ENCODE measurements at places on chromosomes 16 and 17. TPM values are rescaled to one million over a fixed set of nuclear protein-coding genes. Genes with fewer than 3 reads are reported as not detected.

- DNase-seq: peak; percentile 50
Observed at GRCh38 chr16:58236231-58236690, 38.4 kb upstream of the CSNK2A2 start.

DNA sequence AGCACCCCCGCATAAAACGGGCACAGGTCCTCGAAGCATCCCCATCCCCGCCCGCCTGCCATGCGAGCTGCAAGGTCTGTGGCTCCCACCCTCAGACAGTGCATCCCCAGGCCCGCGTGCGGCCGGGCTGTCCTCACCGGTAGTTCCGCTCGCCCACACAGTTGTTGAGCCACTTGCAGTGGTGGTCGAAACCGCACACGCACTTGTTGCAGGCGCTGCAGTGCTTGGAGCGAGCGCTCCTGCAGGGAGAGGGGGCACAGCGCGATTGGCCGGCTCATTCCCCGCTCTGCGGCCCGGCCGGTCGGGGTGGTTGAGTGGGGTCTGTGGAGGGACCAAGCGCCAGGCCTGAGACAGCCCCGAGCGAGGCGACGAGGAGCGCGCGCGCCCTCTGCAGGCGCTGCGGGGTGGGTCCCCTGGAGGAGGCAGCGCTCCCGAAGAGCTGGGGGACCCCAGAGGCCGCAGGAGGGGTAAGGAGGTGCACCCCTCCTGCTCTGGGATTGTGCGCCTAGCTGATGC is 6.0 kb upstream of the TPPP3 start:
- DNase-seq: no peak

DNA sequence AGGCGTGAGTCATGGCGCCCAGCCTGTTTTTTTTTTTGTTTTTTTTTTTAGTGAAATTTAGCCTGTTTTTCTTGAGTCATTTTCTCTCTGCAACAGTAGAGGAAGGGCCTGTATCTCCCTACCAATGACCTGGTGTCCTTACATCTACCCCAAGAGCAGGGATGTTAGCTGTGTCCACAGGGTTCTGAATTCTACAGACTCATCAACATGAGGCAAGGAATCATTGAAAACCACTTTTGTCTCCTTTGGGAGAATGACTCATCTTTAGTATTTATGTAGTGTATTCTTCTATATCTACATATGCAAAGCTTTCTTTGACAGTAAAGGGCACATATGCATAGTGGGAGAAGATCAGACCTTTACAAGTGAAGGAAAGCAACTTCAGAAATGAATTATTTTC is 105.3 kb downstream of the SPECC1 start:
- DNase-seq: no peak

DNA sequence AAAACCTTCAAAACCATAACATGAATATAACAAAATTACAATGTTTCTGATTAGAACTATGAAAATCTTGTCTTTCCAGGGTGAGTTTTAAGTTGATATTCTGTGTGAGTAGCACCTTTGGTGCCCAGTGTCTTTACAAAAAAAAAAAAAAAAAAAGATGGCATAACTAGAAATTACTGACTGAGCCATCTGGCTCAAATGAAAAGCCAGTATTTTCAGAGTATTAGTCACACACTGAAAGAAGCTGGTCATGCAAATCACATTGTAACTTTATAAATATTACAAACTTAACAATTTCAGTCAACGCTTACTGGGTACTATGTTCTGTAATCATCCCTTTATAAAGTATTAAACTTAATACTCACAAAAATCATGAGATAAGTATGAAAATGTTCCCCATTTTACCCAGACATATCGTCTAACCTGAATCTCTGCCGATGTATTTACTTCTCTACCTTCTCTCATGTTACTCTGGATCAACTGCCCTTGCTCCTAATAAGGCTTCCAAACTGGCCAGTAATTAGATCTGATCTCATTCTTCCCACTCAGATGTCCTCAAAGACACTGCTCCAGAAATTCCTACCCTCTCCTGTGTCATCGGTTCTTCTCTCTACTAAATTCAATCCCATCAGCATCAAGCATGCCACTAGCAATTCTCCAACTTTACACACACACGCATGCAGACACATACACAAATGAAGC is 25.4 kb downstream of the UBE2G1 start:
- no peak for DNase-seq

GRCh38 chr16:30054959-30055553 is 10.5 kb upstream of the ALDOA start:
- DNase-seq: no peak

- no peak for DNase-seq
Observed at GRCh38 chr16:49782405-49782804, 73.5 kb downstream of the ZNF423 start.

- no peak for DNase-seq
Observed at GRCh38 chr17:4463818-4464476, 30.2 kb downstream of the SPNS3 start.

DNA sequence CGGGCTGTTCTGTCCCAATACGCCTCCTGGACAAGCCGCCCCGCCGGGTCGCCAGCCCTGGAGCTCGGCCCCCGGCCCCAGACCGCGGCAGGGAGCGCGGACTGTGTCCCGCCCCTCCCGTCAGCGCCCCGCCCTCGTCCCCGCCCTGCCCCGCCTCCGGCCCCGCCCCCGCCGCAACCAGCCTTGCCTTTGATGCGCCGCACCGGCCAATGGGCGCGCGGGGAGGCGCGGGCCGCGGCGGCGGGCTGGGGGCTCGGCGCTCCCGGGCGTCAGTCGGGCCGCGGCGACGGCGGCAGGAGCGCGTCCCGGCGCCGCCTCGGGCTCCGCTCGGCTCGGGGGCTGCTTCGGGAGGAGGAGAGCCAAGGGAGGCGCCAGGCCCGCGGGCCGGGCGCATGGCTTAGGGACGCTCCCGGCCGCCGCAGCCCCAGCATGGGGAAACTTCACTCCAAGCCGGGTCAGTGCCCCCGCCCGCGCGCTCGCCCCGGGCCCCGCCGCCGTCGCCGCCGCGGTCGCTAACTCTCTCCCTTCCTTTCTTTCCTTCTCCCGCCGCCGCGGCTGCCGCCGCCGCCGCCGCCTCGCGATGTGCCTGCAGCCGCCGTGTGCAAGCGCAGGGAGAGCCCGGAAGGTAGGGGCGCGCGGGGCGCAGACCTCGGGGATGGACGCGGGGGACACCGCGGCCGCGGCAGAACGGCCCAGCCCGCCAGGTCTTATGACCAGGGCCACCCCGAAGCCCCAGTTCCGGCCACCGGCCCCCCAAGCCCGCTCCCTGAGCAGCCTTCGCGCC is at the start of gene NKD1:
Gene NKD1 (plus strand): TSS at position 272 of the 784 bp plus-strand sequence. CDS start 158 bp downstream, at position 430.
- no peak for DNase-seq

DNA sequence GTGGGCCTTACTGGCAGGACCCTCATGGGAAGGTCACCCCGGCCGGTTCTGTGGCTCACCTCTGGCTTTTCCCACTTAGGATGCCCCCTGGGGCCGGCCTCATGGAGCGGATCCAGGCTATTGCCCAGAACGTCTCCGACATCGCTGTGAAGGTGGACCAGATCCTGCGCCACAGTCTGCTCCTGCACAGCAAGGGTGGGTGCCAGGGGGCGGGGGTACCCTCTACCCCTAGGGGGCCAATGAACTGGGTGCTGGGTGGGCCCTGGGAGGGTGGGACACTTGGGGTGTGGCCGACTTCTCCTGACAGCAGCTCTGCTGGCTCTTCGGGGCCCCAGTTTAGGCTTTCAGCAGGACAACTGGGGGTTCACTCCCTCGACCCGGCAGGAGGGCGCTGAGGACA is 34.3 kb downstream of the MGAT5B start:
- DNase-seq: no peak

GRCh38 chr17:34241062-34241461 is 14.0 kb upstream of the CCL2 start:
- no peak for DNase-seq

DNA sequence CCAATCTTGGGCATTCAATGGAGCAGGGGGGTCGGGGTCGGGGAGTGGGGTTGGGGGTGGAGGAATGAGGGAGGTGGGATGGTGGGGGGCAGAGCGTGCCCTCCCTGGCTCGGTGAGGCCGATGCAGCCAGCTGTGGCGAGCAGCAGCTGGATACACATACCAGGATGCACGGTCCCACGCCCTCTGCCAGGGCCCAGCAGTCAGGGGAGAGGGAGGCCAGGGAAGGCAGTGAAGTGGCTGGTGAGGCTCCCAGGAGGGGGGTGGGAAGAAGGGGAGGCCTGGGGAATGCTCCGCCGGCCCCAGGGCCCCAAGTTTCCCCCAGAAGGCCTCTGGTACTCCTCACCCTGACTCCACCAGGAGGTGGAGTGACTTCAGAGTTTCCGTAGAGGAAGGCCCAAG is 77.6 kb upstream of the LHX1 start:
- DNase-seq: no peak

- DNase-seq: no peak
Observed at GRCh38 chr17:71505200-71505599, 615.6 kb upstream of the SOX9 start.

- DNase-seq: no peak
Observed at GRCh38 chr16:58937661-58938060, 203.5 kb upstream of the GOT2 start.

GRCh38 chr17:68595496-68595895 is 5.7 kb downstream of the FAM20A start:
- no peak for DNase-seq

GRCh38 chr17:75301502-75302206 is 12.4 kb upstream of the SLC25A19 start:
- no peak for DNase-seq

- DNase-seq: no peak
Observed at GRCh38 chr17:74444406-74444805, 12.5 kb downstream of the GPRC5C start.

DNA sequence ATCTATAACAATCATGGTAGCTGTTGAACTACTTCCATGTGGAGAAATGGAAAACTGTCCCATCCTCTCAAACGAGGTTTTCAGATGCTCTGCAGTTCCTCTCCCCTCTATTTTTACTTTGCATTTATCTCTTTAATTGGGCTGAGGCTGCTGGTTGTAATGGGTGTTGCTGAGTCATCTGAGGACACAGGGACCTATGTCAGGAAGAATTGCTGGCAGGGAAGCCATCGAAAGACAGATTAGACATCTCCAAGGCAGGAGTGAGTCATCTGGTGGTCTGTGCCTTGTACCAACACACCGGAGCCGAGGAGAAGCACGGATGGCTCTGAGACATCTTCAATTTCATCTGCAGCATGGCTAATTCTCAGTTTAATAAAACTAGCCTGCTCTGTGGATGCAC is 394.5 kb downstream of the GRIN2A start:
- no peak for DNase-seq

DNA sequence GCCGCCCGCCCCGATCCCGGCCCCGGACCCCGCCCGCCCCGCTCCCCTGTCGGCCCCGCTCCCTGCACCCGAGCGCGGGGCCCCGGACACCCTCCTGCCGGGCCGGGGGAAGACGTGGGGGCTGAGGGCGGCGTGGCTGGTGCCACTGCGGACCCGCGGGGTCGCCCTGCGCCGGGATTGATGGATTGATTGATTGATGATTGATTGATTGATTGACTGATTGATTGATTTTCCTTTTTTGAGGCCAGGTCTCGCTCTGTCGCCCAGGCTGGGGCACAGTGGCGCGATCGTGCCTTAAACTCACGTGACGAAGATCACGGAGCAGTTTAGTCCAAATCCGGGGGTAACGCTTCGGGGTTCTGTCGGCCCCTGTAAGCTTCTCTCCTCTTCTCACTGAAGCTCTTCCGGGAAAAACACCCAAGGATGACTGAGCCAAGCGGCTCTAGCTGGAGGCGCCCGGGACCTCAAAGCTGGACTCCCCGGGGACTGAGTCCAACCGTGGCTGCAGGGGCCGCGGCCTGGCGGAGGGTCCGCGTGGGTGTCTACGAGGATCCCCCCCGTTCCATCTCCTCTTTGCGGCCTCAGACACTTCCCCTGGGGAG is 40.2 kb upstream of the BHLHA9 start:
- DNase-seq: no peak

- DNase-seq: no peak
Observed at GRCh38 chr17:77167472-77168306, 26.9 kb downstream of the SEC14L1 start.

- DNase-seq: no peak
Observed at GRCh38 chr16:85430523-85431421, 182.3 kb upstream of the GSE1 start.

DNA sequence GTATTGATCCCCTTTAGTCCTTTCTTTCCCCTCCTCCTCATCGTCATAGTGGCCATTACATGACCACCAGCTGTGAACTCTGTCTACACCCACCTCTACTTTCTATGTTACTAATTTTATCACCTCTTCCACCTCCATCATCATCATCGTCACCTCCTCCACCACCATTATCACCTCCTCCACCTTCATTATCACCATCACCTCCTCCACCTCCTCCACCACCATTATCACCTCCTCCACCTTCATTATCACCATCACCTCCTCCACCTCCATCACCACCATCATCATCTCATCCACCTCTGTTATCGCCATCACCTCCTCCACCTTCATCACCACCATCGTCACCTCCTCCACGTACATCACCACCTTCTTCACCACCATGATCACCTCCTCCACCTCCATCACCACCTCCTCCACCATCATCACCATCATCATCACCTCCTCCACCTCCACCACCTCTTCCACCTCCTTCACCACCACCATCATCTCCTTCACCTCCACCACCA is 25.8 kb downstream of the ADGRG5 start:
- no peak for DNase-seq

The SSTR5 gene
- polyA plus RNA-seq: 0.18 TPM

The TP53TG3 gene
- polyA plus RNA-seq: not detected

The NPIPA3 gene
- 8.2 TPM for polyA plus RNA-seq

The KRT15 gene
- 1.3 TPM for polyA plus RNA-seq

The TBC1D3H gene
- not detected for polyA plus RNA-seq

The IGFALS gene
- 1.3 TPM for polyA plus RNA-seq

Data from right renal cortex interstitium (tissue), 3 donors.